ENCODE measurements at places on chromosomes 4 and X.

GRCh38 chrX:155645180-155645579 lies 32.4 kb upstream of the TMLHE start:
- DNase-seq = no peak

DNA sequence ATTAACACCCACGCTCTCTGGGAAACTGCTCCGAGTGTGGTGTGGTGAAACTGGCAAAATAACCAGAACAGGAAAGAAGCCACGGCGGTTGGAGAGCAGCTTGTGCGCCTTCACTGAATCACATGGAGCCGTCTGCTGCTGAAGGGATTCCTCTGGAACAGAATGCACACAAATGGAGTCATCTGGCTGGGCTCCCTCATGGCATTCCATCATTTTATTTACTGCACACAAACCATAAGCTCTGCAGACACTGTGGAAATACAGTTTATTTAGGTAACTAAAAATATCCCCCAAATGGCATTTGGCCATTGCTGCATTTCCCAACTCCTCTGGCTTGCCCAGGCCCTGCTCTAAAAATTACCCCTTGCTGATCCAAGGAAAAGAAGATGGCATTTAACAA lies 187.0 kb upstream of the S100G start:
- DNase-seq = no peak

DNA sequence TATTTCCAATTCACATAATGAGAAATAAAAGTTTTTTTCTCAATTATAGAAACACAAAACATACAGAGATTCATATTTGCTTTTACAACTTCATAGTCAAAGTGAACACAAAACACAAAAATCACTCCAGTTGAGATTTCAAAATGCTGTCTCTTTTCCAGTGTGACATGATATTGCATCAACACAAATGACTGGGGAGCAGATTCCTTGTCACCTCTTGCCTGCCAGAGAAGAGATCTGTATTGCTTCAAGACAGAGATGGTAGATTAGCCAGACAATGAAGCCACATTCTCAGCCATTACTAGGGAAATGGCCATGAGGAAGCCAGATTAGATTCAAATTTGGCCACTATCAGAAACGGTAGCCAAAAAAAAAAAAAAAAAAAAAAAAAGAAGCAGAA lies 2313.1 kb upstream of the AGA start:
- no peak for DNase-seq

GRCh38 chr4:111635646-111636045 lies 509.6 kb upstream of the FAM241A start:
- no peak for DNase-seq

- no peak for DNase-seq
Observed at GRCh38 chr4:105902550-105903262, 7.4 kb downstream of the NPNT start.

DNA sequence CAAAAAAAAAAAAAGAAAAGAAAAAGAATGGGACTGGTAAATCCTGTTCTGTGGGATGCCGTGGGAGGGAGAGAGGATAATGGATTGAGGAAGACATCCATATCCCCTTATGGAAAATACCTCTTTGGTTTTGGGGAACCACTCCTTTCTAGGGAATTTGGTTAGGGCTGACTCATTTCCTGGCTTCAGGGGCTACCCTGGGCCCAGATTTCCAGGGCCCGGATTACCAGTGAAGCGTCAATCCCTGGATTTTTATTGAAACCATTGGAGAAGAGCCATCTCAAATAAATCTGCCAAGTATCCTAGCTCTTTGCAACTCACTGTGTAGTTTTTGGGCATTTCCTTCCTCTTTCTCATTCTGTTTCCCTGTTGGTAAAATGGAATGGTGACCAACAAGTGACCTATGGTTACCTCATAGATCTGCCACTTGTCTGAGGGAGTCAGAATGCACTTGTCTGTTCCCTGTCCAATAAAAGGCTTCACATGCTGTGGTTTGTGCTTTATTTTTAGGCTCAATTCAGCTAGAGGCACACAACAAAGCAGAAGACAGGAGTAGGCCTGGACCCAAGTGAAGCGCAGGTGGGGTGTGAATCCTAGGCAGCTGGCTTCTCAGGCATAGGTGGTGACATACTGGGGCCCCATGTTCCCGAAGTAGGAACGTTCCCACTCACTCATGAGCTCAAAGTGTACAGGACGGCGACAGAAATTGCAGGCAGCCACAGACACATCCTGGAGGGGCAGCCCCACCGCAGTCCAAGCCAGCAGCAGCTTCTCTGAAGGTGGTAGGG lies 8.6 kb downstream of the APEX2 start:
- no peak for DNase-seq

GRCh38 chr4:186904101-186904500 lies 180.4 kb upstream of the FAT1 start:
- DNase-seq = no peak
